ENCODE measurements at places on chromosomes 16 and 17.

DNA sequence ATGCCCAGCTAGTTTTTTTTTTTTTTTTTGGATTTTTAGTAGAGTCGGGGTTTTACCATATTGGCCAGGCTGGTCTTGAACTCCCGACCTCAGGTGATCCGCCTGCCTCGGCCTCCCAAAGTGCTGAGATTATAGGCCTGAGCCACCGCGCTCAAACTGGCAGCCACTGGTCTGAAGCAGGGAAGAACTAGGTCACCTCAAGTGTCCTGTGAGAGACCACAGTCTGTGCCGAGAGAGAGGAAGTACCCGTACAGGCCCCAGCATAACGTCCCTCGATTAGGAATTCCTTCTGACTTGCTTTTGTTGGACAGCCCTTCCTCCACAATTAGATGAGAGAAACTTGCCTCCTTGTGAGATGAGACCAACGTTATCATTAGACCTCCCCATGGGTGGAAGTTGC is 13.7 kb upstream of the CD300E start:
- DNase-seq, result no peak

- no peak for DNase-seq
These were observed 94.1 kb downstream of the ZNF778 start for GRCh38 chr16:89311636-89312035.

DNA sequence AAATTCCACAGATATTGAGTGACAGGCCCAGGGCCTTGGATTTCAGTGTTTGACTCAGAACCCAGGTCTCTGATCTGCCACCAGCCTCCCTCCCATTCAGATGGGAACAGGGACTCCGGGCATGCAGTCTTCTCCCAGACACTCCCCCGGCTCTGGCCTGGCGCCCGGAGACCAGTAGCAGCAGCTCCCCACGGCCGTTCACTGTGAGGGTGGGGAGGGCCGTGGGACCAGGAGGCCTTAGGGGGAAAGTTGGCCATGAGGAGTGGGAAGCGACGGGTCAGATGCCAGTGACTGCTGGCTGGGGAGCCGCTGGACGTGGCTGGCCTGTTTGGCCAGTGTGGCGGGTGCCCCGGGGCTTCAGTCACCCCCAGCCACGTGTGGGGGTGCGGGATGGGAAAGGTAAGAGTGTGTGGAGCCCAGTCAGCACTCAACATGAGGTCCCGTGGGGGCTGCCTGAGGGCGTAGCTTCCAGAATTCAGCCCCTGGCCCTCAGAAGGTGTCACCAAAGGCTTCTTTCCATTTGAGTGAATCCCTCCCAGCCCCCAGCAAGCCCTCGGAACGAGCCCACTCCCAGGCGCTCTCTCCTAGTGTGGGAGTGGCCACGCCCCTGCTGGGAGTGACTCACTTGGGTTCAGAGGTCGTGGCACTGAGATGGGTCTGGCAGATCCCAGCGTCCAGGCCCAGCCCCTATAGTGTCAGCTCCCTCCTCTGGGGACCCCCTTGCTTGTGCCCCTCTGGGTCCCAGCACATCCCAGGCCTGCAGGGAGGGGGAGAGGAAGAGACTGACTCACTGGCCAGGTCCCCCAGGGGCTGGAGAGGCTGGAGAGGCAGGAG is 309.4 kb downstream of the SEC14L1 start:
- DNase-seq, result no peak

- no peak for DNase-seq
These were observed 74.9 kb downstream of the CMIP start for GRCh38 chr16:81519301-81520150.

DNA sequence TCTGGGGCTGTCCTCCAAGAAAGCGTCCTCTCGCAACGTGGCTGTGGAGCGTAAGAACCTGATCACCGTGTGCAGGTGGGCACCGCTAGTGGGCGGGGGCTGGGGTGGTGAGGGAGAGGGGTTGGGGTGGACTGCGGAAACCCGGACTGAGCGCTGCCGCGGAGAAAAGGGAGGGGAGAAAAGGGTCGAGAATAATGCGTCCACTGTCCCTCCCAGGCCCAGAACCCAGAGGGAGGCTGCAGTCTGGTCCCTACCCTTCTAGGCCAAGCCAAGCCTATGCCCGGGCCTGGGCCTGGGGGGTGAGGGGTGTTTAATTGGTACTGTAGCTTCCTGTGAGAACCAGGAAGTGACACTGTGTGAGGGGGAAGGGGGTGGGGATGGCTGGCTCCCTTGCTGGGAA is 464 bp downstream of the RUNDC3A start:
- no peak for DNase-seq

DNA sequence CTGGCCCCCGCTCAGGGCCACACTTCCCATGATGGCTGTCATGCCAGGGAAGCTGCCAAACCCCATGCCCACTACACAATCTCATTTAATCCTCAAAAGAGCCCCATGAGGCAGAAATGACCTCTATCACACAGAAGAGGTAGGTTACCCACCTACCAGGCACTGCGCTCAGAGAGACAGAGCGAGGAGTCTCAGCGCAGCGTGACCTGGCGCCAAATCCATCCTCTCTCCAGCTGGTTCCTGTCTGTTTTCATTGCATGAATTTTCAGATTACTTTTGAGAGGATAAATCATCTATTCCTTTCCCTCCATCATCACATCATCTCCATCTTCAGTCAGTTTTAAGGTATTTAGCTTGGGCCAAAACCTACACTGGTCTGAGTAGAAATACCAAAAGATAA is 101.5 kb upstream of the DNAH17 start:
- DNase-seq, result no peak

- no peak for DNase-seq
These were observed 280.4 kb downstream of the HS3ST3B1 start for GRCh38 chr17:14581186-14581830.

DNA sequence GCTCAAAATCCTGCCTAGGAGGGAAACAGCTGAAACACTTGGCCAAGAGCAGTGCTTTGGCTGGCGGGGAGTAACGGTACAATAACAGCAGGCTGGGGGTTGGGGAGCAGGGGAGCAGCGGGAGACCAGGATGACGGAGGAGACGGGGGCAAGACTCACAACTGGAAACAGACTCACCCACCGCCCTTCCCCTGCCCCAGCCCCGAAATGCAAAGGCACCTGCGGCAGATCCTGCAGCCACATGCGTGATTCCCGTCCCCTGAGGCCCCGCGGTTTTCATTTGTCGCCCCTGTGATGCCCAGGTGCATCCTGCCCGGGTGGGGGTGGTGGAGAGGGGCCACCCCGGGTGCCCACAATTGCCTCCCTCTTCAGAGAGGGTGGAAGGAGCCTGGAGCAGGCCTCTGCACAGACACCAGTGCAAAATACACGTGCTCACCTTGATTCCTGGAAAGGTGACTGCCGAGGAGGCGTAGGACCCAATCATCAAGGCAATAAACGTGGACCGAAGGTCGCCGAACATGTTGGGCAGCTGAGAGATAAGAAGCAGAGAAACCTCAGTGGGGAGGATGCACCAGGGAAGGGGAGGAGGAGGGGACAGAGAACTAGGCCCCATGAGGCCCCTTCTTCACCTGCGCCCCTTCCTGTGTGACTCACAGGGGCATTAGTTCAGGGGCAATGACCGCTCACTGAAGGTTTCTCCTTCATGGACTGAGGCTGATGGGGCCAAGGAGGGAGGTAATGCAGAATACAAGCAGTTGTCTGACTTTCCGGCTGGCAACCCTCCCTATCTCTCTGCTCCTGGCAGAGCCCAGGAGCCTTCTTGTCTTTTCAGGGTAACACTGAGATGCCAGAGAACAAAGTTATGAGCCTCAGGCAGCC is 30.4 kb upstream of the PITPNA start:
- no peak for DNase-seq

- DNase-seq, result no peak
These were observed 198.4 kb upstream of the SOX9 start for GRCh38 chr17:71922439-71922838.

DNA sequence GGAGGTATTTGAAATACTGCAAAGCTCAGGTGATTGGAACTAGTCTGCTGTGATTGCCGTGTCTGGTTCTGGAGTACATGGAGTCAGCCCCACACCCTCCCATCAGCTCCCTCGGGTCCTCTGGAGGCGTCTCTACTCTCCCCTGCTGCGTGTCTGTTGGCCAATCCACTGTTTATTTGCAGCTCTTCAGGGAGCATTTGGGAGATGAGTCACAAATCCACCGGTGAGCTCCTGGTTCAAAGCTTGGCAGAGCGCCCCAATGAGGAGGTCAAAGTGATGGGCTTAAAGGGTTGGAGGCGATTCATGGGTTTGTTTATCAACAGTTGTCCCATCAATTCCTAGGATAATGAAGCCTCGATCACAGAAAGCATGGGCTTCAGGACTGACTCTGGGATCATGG is 14.6 kb downstream of the CALB2 start:
- no peak for DNase-seq

GRCh38 chr16:72210555-72210954 is 38.6 kb upstream of the PMFBP1 start:
- DNase-seq, result no peak

DNA sequence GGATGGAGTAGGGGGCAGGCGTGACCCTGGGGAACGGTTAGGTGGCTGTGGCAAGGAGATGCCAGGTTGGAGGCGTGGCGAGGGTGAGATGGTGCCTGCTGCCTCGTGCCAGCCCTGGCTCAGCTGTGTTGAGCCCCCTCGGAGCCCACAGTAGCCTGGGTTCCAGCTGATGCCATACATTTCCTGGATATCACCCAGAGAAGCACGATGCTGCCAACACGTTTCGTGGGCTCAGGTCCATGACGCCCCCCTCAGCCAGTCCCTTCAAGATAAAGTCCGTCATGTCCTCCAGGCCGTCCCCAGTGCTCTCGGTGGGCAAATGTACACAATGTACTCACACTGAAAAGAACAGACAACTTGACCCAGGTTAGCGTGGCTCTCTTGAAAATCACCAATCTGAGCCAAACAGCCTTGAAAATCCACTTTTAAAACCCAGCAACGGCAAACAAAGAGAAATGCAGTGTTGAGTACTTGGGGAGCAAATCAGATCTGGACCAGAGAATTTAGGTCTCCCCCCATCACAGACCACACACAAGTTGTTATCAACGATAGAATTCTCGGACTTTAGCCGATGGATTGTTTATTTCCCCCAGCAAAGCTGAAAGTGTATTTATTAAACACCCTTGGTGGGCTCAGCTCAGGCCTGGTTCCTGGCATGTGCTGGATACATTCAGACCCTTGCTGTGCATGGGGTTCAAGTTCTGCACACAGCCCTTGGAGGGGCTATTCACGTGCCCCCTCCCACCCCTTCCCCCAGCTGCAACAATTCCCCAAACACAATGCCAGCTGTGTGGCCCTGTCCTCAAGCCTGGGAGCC is 102.8 kb upstream of the PLCG2 start:
- DNase-seq, result no peak

GRCh38 chr17:16415031-16415924 is at the start of gene TRPV2:
Gene TRPV2 (plus strand): TSS chr17:16415571. CDS start chr17:16417669, 2,098 bp downstream.
- peak; percentile 33 for DNase-seq

DNA sequence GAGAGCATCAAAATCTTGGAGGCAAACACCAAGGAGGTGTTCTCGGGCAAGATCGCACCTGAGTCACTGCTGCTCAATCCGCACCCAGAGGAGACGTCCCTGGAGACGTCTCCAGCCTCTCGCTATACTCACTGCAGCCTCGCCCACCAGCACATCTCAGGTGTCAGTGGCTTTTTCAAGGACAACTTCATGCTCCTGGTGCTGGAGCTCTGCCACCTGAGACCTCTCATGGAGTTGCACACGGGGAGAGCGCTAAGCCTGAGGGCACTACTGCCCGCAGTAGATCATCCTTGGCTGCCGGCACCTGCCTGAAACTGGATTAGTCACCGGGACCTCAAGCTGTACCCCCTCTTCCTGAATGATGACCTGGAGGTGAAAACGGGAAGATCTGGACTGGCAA is 2.6 kb upstream of the MBTPS1 start:
- no peak for DNase-seq

GRCh38 chr17:27207073-27207513 is 86.8 kb upstream of the WSB1 start:
- no peak for DNase-seq

DNA sequence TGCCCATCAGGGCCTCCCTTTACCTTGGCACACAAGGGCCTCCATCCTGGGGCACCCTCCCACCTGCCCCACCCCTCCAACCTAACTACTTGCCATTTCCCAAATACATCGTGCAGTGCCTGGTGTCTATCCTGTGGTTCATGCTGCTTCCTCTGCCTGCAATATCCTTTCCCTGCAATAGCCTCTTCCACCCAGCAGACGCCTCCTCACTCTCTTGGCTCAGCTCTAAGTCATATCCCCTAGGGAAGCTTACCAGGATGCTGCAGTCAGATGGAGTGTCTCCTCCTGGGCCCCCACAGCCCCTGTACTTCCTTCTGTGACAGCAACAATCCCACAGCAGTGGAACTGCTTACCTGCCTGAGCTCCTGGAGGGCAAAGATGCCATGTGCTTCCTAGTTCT is 36.7 kb downstream of the CCDC182 start:
- DNase-seq, result no peak

DNA sequence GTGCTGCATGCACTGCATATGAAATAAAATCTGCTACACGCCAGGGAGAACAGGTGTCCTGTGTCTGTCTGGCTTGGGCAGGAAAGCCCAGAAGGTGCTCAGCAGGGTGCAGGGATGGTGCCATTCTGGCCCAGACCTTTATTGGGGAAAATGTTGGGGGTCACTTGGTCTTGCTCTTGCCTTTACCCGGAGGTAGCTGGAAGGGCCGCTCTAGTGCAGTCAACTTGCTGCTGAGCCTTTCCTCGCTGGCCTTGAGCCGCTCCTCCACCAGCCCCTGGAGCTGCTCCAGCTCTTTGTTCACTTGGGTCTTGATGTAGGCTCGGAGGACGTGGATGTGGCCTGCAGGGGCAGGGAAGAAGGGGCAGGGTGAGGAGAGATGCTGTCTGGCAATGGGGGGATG is 4.5 kb downstream of the CFAP119 start:
- DNase-seq, result no peak

DNA sequence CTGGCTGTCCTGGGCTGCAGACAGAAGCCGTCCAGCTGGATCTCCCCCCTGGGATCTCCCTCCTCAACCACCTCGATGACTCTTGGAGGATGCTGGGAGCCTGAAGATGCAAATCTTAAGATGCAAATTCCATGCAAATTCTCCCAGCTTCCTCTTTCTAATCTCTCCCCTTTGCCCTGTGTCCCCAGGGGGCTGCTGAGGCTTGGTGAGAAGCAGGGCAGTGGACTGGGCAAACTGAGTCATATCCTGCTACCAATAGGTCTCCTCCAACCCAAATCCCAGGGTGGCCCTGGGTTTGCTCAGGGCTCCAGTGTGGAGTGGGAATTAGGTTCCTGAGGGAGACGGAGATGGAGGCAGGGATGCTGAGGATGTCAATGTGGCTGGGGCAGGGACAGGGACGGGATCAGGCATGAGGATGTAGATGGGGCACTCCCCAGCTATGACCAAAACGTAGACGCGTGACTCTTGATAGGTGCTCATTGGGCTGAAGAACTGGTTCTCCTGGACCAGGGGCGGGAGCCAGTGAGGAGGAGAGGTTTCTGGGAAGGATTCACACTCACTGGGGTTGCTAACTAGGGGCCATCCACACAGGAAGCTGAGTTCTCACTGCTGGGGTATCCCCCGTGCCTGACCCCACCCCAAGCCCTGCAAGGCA is 3.6 kb upstream of the ALOX12B start:
- DNase-seq, result no peak
